D341Med (cell line): ENCODE measurements at places on chromosomes 4 and X.

DNA sequence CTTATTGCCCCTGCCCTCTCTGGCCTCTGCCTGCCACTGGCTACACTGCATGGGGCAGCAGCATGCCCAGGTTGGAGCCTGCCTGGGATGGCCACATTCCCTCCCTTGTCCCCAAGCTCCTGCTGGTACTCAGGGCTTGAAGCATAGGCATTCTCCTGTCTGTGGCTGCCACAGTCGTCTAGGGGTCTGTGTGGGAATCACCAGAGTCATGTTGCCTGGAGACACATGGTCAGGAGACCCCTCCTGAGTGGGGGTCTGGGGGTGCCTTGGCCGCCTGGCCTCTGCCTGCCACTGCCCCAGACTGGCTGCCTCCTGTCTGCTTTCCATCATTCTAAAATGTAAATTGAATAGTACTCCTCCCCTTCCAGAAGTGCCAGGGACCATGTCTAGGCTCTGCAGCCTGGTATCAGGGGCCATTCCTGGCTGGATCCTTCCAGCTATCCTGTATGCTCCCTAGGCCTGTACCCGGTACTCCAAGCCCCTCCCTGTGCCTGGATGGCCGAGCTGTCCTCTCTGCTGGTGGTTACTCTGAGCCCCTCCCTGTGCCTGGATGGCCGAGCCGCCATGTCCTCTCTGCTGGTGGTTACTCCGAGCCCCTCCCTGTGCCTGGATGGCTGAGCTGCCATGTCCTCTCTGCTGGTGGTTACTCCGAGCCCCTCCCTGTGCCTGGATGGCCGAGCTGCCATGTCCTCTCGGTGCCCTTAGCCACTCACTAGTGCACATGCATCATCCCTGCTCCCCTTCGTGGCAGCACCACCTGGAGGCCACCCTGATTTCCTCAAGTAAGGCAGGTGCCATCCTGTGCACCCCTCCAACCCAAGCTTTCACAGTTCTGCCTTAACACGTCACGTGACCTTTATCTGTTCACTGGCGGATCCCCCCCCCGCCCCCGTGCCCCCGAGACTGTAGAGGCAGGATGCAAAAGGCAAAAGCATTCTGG is 5.5 kb upstream of the NKX1-1 start:
- DNase-seq = peak; percentile 54

GRCh38 chrX:79096145-79096556 is 48.3 kb upstream of the GPR174 start:
- DNase-seq = no peak

DNA sequence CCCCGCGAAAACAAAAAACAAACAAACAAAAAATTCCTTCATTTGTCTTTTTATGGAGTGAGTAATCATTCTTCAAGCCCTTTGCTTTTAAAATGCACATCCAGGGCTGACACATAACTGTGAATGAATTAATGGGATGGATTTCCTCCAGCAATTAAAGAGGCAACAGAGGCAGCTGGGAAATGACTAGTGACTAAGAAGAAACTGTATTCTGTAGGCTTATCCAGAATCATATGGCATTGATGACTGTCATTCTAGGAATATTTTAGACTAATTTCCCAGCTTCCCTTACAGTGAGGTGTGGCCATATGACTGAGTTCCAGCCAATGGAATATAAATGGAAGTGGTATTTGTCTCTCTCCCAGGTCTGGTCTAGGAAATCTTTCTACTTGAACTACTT is 46.8 kb upstream of the PDE5A start:
- DNase-seq = no peak

GRCh38 chrX:39856472-39857121 is 241.2 kb downstream of the BCOR start:
- DNase-seq = no peak

DNA sequence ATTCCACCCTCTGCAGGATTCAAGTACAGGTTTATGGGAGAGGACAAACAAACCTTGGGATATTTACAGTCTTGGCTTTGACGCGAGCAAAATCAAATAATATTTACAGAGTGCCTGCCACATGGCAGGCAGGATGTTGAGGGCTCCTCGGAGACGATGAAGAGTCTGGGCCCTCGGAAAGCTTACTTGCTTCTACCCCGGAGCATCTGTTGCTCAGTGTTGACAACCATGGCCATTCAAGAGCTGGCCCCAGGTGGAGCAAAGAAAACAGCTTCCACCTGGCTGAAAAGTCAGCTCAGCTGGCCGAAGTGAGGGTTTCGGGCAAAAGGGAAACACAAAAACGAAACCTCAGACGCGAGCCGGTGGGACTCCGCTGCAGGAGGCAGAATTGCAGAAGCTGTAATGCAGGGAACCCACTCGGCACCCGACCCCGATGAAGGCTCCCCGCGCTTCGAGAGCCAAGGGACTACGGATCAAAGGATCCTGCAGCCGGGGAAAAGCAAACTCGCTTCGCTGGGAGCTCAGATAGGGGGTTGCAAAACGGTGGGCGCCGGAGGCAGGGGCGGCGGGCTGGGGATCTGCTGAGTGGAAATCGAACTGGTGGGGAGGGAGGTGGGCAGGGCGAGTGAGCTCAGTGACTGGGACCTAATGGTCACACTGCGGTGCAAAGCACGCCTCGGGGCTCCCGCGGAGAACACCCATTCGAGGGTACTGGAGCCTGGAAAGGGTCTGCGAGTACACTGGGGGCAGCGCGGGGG is 805 bp downstream of the ATP8A1 start:
- peak; percentile 66 for DNase-seq

DNA sequence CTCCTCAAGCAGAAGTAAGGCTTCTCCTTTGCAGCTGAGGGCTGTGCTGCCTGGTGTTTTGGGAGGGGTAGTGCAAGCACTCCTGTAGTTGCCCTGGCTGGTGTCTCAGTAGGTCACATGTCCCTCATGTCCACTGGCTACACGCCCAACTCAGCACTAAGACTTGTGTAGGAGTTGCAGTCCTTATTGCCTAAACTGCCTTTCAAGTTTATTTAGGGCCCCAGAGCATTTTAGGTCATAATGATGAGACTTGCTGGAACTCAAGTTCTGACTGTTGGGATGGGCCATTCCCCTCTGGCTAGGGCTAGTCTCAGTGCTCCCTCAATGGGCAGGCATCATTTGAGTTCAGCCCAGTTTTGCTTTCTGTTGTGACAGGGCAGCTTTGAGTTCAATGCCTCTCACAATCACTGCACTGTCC is 44.1 kb downstream of the PPM1K start:
- no peak for DNase-seq

- no peak for DNase-seq
Measured at GRCh38 chr4:37908488-37909331, 17.8 kb downstream of the TBC1D1 start.

DNA sequence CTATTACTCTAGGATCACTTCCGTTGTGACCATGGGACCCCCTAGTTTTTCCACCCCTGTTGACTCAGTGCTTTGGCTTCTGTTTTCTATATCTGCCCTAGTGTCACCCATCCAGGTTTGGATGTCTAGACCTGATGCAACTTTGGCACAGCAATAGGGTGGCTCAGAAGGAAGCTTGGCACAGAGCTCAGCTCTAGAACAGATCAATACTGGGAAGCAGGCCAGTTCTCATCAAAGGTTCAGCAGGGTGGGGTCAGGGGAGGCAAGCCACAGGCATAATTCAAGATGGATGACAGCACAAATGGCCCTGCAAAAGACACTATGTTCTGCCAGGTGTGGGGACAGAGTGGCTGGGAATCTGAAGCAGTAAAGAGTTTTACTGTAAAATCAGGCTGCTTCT is 74.2 kb upstream of the EGFL6 start:
- DNase-seq = no peak

DNA sequence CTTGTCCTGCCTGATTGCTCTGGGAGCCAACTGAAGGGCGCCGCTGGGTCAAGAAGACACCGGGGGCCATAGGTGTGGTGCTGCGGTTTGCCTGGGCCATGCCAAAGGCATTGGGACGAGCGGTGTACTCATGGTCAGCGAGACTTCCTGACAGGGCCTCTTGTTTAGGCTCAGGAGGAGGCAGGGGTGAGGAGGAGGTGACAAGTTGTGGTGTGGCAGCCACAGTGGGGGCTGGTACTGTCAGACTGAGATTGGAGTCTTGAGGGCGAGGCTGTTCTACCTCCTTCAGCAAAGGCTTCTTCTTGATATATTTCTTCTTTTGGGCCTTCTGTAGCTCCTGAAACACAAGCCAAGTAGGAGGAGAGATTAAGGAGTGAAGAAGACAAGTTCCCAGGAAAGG is 104.1 kb downstream of the PHF8 start:
- no peak for DNase-seq

DNA sequence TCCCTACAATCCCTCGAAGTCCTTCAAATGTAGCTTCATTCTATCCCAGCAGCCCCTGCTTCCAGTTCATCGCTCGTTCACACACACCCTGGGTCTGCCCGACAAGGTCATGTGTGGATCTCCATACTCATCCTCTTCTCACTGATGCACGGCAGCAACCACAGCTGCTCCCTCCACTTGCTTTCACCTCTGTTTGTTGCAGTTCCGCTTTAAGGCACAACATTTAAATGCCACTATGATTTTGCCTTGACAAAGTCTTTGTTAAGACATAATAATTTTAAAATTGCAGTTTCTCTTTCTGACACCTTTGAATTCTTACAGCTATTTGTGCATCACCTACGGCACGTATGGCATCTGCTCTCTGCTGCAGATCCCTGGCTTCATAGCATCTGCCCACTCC is 1.8 kb downstream of the ODAPH start:
- no peak for DNase-seq

DNA sequence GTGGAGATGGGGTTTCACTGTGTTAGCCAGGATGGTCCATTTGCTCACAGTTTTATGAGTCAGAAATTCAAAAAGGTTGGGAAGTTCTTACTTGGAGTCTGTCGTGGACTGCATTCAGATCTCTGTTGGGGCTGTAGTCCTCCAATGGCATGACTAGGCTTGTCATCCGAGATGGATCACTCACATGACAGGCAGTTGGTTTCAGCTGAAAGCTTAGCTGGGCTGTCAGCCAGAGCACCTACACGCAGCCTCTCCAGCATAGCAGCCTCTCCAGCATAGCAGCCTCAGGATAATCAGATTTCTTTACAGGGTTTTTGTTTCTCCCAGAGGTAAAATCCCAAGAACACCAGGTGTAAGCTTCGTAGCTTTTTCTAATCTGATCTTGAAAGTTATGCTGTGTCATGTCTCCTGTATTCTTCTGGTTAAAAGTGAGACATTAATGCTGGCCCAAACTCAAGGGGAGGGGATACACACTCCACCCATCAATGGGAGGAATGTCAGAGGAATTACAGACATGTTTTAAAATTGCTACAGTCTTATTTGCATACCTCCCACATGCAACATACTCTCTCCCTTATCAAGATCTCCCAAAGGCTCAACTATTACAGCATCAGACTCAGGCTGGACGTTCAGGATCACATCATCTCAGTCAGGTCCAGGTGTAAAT is 31.6 kb upstream of the SOD3 start:
- peak; percentile 51 for DNase-seq

DNA sequence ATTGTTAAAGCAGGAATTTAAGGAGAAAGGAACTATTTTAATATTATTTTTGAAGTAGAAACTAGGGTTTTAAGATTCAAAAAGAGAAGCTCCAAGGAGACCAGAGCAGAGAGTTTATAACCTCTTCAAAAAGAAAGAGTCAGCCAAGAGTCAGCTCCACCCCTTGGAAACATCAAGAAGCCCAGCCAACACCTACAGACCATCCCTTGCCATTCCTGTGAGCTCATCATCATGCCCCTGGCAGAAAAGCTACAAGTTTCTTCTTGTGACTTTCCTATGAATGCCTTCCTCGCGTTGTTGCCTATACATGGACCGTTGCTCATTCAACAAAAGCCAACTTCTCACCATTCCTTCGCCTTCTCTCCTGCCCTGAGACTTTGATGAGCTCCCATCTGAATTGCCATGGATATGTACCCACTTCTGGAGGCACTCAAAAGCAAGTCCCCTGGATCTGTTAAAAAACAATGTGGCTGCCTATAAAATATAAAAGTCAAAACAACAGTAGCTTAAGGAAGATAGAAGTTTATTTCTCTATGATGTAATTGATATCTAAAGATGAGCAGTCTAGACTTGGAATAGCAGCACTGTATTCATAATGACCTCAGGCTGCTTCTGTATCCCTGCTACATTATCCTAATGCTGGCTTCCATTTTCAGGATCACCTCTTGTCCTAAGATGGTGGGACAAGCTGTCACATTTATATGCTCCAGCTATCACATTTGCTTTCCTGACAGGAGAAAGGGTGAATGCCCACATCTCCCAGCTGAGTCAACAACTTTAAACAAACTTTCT is 20.3 kb downstream of the PLRG1 start:
- no peak for DNase-seq

- no peak for DNase-seq
Measured at GRCh38 chrX:141642979-141643378, 53.5 kb downstream of the SPANXA2 start.

DNA sequence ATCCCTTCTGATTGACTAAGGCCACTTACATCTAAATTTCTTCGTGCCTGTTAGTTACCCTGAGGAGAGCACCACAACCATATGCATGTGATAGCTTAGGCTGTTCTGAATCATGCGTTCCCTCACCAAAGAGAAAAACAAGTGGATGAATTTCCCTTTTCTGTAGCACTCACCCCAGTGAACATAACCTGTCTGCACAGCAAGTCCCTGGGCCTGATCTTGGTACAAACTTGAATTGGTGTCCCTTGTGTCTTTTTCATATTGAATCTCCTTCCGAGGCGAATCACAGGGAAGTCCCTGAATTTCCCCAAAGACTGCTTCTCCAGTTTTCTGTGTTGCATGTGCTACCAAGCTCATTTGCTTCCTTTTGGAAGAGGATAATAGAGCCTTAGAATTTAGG is 100.4 kb downstream of the KLHL8 start:
- DNase-seq = no peak

GRCh38 chr4:38948551-38948950 is 80.9 kb downstream of the FAM114A1 start:
- no peak for DNase-seq

DNA sequence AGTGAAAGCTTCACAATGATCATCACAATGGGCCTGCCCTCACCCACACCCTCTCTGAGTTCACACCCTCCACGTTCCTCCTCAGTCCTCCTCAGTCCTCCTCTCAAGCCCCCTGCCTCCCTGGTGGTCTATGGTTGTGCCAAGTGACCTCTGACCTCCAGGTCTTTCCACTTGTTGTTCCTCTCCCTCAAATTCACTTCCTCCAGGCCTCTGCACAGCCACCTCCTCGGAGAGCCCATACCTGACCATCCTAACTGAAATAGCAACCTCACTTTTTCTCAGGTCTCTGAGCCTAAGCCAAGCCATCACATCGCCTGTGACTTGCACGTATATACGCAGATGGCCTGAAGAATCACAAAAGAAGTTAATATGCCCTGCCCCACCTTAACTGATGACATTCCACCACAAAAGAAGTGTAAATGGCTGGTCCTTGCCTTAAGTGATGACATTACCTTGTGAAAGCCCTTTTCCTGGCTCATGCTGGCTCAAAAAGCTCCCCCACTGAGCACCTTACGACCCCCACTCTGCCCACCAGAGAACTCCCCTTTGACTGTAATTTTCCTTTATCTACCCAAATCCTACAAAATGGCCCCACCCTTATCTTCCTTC is 293.4 kb upstream of the TENM3 start:
- no peak for DNase-seq

- DNase-seq = no peak
Measured at GRCh38 chrX:37692918-37693317, 7.3 kb downstream of the XK start.
